ENCODE measurements at places on chromosomes 2 and 18.
A peak's percentile ranks its signal among the peaks of the same experiment; 100 is the strongest.

DNA sequence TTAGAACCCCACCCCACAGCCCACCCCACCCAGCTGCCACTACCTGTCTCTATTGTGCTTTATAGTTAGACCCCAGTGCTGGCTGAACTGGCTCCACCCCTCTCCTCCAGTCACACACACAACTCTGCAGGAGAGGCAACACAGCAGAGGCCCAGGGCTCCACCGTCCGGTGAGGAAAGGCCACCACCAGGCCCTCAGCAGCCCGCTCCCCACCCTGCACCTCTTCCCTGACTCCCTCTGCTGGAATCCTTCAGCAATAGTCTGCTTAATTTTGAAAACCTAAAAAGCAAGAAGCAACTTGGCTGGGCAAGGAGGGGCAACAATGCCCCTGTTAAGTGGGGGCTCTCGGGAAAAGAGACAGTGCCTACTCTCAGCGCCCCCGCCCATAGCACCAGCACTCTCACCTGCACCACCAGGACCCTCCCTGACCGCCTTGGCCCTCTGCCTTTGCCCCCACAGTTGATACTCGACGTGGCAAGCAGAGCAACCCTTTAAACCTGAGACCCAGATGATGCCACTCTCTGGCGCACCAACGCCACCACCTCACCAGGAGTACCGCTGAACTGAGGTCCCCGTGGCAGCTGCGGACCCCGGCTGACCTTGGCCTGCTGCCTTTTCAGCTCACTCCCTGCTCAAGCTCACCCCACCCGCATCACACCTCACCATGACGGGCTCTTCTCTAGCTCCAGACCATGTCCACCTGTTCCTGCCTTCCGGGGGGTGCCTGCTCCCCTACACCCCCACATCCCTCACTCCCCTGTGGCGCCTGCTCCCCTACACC lies 45.7 kb downstream of the NDUFA10 start:
- DNase-seq: no peak

- peak; percentile 58 for DNase-seq
These were observed 620 bp upstream of the GALNT1 start for GRCh38 chr18:35580701-35581539.

- DNase-seq: no peak
These were observed 79.2 kb upstream of the MSH2 start for GRCh38 chr2:47323822-47324171.

GRCh38 chr2:148978706-148979105 lies 59.8 kb upstream of the LYPD6B start:
- no peak for DNase-seq
